ENCODE measurements at places on chromosomes 16 and 17.
A peak's percentile ranks its signal among the peaks of the same experiment; 100 is the strongest.

DNA sequence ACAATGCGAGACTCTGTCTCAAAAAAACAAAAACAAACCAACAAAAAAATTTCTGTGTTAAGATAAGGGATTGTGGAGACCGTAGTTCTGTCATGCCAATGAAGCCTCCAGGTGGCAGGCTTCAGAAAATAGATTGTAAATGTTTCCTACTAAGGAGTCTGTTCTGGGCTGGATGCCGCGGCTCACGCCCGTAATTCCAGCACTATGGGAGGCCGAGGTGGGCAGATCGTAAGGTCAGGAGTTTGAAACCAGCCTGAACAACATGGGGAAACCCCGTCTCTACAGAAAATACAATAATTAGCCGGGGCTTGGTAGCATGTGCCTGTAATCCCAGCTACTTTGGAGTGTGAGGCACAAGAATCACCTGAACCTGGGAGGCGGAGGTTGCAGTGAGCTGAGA is 4.4 kb upstream of the SNX29 start:
- DNase-seq: no peak

DNA sequence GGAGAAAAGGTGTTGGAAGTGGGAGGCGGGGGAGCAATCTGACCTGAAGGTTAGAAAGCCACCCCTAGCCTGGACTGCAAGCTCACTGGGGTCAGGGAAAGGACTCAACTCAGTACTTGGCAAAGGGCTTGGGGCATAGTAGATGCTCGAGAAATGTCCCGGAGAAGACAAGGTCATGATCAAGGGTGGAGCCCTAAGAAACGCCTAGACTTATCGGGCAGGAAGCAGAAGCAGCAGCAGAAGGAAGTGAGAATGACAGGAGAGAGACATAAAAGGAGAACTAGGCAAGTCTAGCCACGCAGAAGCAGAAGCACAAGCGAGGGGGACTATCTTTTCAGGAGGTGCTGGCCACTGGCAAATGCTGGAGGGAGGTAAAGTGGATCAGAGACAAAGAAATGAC is 10.2 kb downstream of the COTL1 start:
- peak; percentile 84 for DNase-seq

DNA sequence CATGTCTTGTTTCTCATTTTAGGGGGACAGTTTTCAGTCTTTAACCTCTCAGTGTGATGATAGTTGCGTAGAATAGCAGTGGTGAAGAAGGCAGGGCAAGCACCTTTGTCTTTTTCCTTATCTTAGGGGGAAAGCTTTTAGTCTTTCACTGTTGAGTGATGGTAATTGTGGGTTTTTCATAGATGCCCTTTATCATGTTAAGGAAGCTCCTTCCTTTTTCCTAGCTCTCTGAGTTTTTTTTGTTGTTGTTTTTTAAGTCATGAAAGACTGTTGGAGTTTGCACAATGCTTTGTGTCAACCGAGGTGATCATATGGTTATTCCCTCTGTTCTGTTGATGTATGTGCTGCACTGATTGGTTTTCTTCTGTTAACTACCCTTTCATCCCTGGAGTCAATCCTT is 15.7 kb downstream of the NOL11 start:
- no peak for DNase-seq

DNA sequence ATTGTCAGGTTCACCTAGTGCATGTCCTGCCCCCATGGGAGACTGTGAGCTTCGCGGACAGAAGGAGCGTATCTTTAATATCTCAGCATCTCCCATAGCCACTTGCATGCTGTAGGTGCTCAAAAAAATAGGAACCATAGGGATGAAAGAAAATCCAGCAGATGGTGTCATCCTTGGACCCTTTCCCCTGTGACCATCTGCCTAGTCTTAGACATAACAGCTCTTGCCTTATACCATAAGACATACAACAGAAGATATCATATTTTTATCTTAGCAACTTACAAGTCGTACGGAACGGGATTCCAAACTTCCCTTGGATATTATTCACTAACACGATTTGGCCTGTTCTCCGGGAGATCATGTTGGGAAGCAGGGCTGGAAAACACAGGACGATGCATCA is 14.5 kb downstream of the DHRS7C start:
- DNase-seq: no peak

DNA sequence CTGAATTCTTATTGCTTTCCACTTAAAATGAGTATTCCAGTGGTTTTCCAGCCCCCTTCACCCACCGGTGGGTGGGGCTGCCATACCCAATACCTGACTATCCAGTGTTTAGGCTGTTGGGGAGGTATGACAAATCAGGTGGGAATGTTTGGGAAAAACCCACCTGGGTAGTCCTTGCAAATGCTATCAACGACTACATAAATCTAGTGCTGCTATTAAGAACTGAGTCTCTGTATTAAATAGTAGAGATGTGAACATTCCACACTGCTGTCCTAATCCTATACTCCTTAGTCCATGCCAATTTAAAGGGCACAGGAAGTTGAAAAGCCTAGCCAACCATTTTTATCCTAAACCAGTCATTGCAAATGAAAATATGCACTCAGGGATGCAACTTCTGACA is 126.6 kb downstream of the AXIN2 start:
- no peak for DNase-seq

DNA sequence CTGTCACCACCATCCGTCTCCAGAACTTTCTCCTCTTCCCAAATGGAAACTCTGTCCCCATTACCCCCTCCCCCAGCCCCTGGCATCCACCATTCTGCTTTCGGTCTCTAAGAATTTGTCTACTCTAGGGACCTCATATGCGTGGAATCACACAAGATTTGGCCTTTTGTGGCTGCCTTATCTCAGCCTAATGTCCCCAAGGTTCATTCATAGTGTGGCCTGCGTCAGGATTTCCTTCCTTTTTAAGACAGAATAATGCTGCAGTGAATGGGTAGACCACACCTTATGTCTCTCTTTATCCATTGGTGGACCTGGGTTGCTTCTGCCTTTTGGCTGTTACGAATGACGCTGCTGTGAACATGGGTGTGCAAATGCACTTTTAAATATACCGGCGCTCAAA is 139.7 kb upstream of the PLCG2 start:
- no peak for DNase-seq
